SK-N-SH (cell line): ENCODE measurements at places on chromosomes 6 and 20.
A peak's percentile ranks its signal among the peaks of the same experiment; 100 is the strongest.

- H3K36me3 ChIP-seq, result no peaks in the 10 kb centered on the region
- peaks cover 8% of the 10 kb centered on the region; the same call in 1 of the 2 replicates for H3K4me1 ChIP-seq
Measured at GRCh38 chr6:105192707-105193465, 13.1 kb upstream of the POPDC3 start.

DNA sequence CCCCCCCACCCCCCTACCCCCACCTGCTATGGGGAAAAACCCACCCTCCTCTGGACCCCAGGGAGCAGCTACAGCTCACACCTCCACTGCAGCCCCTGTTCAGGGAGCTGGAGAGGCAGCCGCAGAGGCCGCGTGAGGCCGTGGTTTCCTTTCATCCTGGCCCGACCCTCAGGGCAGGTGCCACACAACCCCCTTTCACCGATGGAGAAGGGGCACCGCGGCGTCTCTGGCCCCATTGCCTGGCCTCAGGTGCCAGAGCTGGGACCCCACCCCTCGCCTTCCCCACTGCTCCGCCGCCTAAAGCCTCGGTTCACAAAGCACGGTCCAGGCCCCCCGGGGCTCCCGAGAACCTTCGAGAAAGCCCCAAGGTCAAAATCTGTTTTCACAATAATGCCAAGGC lies 11.8 kb upstream of the KCNQ2 start:
- no peaks in the 10 kb centered on the region for H3K27me3 ChIP-seq
- no peak for DNase-seq
- H3K36me3 ChIP-seq, result no peaks in the 10 kb centered on the region
- H3K4me3 ChIP-seq, result no peak overlapping the region
- H3K27ac ChIP-seq, result peak overlapping the region; percentile 1; the same call in 1 of the 2 replicates

DNA sequence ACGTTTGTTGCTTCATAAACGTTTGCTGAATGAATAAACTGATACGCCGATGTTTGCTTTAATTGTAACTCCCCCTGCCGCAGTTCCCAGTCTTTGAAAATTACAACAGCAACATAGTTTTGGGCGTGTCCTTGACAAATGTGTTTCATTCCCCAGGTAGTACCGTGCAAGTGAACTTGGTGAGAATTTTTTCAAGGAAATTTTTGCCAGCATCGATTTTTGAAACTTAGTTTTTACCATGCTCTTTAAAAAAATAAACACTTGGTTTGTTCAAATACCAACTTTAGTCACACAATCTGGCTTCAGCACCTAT lies 60.1 kb downstream of the FAM217A start:
- no peak for DNase-seq
- peaks cover 13% of the 10 kb centered on the region; the same call in 1 of the 2 replicates for H3K4me1 ChIP-seq
- no peaks in the 10 kb centered on the region for H3K27me3 ChIP-seq
- H3K36me3 ChIP-seq, result no peaks in the 10 kb centered on the region; the same call in 1 of the 2 replicates
- peak overlapping the region; percentile 70 for H3K4me3 ChIP-seq
- H3K27ac ChIP-seq, result peak overlapping the region; percentile 93

- peaks cover 66% of the 10 kb centered on the region for H3K36me3 ChIP-seq
- no peaks in the 10 kb centered on the region for H3K27me3 ChIP-seq
- no peak for DNase-seq
- H3K27ac ChIP-seq, result no peak overlapping the region
Measured at GRCh38 chr20:47212606-47213207, 143.8 kb downstream of the ZMYND8 start.

DNA sequence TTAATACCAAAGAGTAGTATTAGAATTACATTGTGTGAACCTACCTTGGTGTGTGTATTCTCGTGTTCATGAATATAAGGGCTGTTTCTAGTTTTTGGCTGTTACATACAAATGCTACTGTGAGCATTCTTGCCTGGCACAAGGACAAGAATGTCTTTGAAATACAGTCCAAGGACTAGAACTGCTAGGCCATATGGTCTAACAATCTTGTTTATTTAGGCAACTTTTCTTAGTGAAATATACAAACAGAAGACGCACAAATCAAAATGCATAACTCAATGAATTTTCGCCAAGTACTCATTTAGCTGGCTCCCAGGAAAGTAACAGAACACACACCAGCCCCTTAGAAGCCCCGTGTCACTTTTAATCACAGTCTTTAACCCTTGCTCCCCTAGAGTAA lies 28.5 kb downstream of the KDM1B start:
- no peaks in the 10 kb centered on the region for H3K27me3 ChIP-seq
- H3K4me3 ChIP-seq, result no peak overlapping the region
- no peak overlapping the region for H3K27ac ChIP-seq

GRCh38 chr6:14670806-14671205 lies 553.2 kb downstream of the CD83 start:
- no peak overlapping the region for H3K4me3 ChIP-seq
- H3K4me1 ChIP-seq, result no peaks in the 10 kb centered on the region; the same call in 1 of the 2 replicates
- no peak for DNase-seq
- H3K27me3 ChIP-seq, result no peaks in the 10 kb centered on the region
